ENCODE measurements at places on chromosomes 13 and 19.

DNA sequence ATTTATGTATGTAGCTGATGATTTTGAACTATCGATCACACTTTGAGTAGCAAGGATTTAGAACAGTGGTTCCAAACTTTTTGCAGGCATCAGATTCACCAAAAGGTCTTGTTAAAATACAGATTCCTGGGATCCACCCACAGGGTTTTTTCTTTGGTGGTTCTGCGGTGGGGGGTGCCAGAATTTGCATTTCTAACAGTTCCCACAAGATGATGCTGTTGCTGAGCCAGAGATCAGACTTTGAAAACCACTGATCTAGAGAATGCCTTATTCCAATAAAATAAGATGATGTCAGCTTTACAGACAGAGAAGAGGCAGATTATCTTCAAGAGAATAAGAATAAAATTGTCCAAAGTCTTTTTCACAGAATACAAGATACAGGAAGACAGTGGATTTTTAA is 80.9 kb upstream of the SHISA2 start:
- peak; percentile 6 for DNase-seq

- DNase-seq: no peak
These were observed 7.4 kb upstream of the FCGBP start for GRCh38 chr19:39941615-39942365.

GRCh38 chr13:48038761-48039160 is 1.2 kb downstream of the NUDT15 start:
- no peak for DNase-seq

DNA sequence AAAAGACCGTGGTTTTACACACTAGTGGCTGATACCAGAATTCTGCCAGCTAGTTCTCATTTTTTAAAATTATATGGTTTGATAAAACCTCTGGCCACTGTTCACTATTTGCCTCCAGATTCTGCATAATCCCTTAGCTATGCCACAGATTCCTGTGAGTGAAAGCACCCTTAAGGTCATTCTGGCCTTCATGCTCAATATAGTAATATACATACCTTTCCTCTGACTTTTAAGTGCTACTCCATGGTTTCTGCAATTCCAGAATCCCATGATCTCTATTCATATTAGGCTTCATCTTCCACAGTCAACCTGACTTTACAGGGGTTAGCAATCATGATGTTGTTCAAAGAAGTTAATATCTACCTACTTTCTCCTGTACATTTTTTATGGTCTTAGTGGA is 274.1 kb upstream of the EDNRB start:
- DNase-seq: peak; percentile 57

DNA sequence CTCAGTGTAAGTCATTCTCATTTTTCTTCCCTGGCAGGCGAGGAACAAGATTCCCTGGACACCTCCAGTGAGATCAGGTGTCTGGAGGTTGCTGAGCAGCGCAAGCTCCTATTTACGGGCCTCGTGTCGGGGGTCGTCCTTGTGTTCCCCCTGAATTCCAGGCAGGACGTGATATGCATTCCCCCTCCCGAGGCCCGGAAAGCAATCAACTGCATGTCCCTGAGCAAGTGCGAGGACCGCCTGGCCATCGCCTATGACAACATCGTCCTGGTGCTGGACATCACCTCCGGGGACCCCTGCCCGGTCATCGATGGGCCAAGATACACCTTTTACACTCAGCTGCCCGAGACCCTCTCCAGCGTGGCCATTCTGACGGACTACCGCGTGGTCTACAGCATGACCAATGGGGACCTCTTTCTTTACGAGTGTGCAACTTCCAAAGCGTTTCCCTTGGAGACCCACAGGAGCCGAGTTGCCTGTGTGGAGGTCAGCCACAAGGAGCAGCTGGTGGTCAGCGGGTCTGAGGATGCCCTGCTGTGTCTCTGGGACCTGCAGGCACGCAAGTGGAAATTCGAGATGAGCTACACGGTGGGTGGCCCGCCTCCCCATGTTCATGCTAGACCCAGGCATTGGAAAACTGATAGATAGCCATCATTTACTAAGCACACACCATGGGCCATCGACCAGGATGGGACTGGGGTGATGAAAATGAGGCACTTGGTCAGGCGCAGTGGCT is 21.5 kb upstream of the SIN3B start:
- DNase-seq: no peak

- DNase-seq: no peak
These were observed 327.6 kb downstream of the FGF9 start for GRCh38 chr13:21998279-21998990.

- peak; percentile 99 for DNase-seq
These were observed 36.4 kb downstream of the EPS15L1 start for GRCh38 chr19:16435238-16435917.

GRCh38 chr13:43243711-43244110 is 220.3 kb downstream of the DNAJC15 start:
- DNase-seq: no peak

GRCh38 chr19:5718037-5718578 is 1.8 kb downstream of the LONP1 start:
- DNase-seq: peak; percentile 55

- DNase-seq: no peak
These were observed 14.4 kb downstream of the CEACAM4 start for GRCh38 chr19:41612483-41612882.

Measured in AG10803 (cell line).